ENCODE measurements at places on chromosomes 12 and 14. TPM values are rescaled to one million over a fixed set of nuclear protein-coding genes. Genes with fewer than 3 reads are reported as not detected.

The DLGAP5 gene
- 19.4 TPM for polyA plus RNA-seq

The ST8SIA1 gene
- polyA plus RNA-seq, result 1.6 TPM

The TESPA1 gene
- polyA plus RNA-seq, result 19.6 TPM

The TTLL5 gene
- polyA plus RNA-seq, result 34.1 TPM

The KCNMB4 gene
- polyA plus RNA-seq, result 18.3 TPM

The CCDC38 gene
- polyA plus RNA-seq, result not detected

The MIP gene
- polyA plus RNA-seq, result not detected

The CD27 gene
- 0.34 TPM for polyA plus RNA-seq

The TMTC1 gene
- polyA plus RNA-seq, result 5.4 TPM

The LRP1-AS gene
- polyA plus RNA-seq, result not detected

The ATF7IP gene
- 23.9 TPM for polyA plus RNA-seq

The KLHL33 gene
- not detected for polyA plus RNA-seq

The RD3L gene
- polyA plus RNA-seq, result not detected

The AQP6 gene
- 1.4 TPM for polyA plus RNA-seq

The MYBPC1 gene
- polyA plus RNA-seq, result 12.0 TPM

The ALDH1L2 gene
- polyA plus RNA-seq, result 1.2 TPM

The HOXC6 gene
- not detected for polyA plus RNA-seq

The FBLN5 gene
- 10.2 TPM for polyA plus RNA-seq

The MUCL1 gene
- not detected for polyA plus RNA-seq

The NEDD8 gene
- polyA plus RNA-seq, result 330 TPM

The C12orf50 gene
- polyA plus RNA-seq, result not detected

The FAM90A1 gene
- polyA plus RNA-seq, result 0.29 TPM

The GDF3 gene
- polyA plus RNA-seq, result not detected

The KRT71 gene
- polyA plus RNA-seq, result not detected

The NPAS3 gene
- 5.1 TPM for polyA plus RNA-seq

The GRIP1 gene
- polyA plus RNA-seq, result 18.3 TPM

The GPR84 gene
- polyA plus RNA-seq, result not detected

The GLT1D1 gene
- polyA plus RNA-seq, result 6.6 TPM

The MYL6 gene
- 1,760 TPM for polyA plus RNA-seq

The STXBP6 gene
- polyA plus RNA-seq, result 5.4 TPM

The MTERF2 gene
- 5.0 TPM for polyA plus RNA-seq

The EML5 gene
- polyA plus RNA-seq, result 1.4 TPM

The ACOT6 gene
- not detected for polyA plus RNA-seq

The BCAT1 gene
- 1.3 TPM for polyA plus RNA-seq

The LACRT gene
- polyA plus RNA-seq, result not detected

The SLC6A12 gene
- 16.6 TPM for polyA plus RNA-seq

The KLRB1 gene
- 0.37 TPM for polyA plus RNA-seq

The TAS2R10 gene
- polyA plus RNA-seq, result not detected

The GPR137C gene
- 5.4 TPM for polyA plus RNA-seq

The DAO gene
- polyA plus RNA-seq, result 0.78 TPM

The MARCHF9 gene
- 26.0 TPM for polyA plus RNA-seq

The TAS2R8 gene
- polyA plus RNA-seq, result not detected

The GPR68 gene
- 3.0 TPM for polyA plus RNA-seq

The ASCL1 gene
- polyA plus RNA-seq, result 368 TPM

The GNPNAT1 gene
- 13.5 TPM for polyA plus RNA-seq

The COX8C gene
- not detected for polyA plus RNA-seq

The BAZ1A gene
- polyA plus RNA-seq, result 7.7 TPM

The CLEC4E gene
- 6.3 TPM for polyA plus RNA-seq

The WSCD2 gene
- polyA plus RNA-seq, result 3.4 TPM

The FOXN4 gene
- polyA plus RNA-seq, result 9.0 TPM

The NANOG gene
- polyA plus RNA-seq, result not detected

The TEX52 gene
- not detected for polyA plus RNA-seq

The UTP20 gene
- 2.9 TPM for polyA plus RNA-seq

The ZNF385A gene
- polyA plus RNA-seq, result 109 TPM

The SIRT4 gene
- 2.0 TPM for polyA plus RNA-seq
